ENCODE measurements at places on chromosomes 7 and 10.
A peak's percentile ranks its signal among the peaks of the same experiment; 100 is the strongest.

GRCh38 chr10:84415539-84416244 lies 87.3 kb downstream of the CCSER2 start:
- no peak for DNase-seq

- no peak for DNase-seq
These were observed 38.4 kb upstream of the PDE1C start for GRCh38 chr7:32108651-32109050.

GRCh38 chr10:113552701-113553100 lies at the start of gene HABP2:
Gene HABP2, plus strand, starts transcription at chr10:113553053. Its CDS starts 69 bp downstream, at chr10:113553122.
- DNase-seq: no peak

GRCh38 chr10:8402576-8402975 lies 348.1 kb downstream of the GATA3 start:
- DNase-seq: no peak

GRCh38 chr10:96337106-96337505 lies 21.7 kb downstream of the OPALIN start:
- DNase-seq: no peak

- DNase-seq: no peak
These were observed 1.3 kb downstream of the SP8 start for GRCh38 chr7:20785157-20786048.

DNA sequence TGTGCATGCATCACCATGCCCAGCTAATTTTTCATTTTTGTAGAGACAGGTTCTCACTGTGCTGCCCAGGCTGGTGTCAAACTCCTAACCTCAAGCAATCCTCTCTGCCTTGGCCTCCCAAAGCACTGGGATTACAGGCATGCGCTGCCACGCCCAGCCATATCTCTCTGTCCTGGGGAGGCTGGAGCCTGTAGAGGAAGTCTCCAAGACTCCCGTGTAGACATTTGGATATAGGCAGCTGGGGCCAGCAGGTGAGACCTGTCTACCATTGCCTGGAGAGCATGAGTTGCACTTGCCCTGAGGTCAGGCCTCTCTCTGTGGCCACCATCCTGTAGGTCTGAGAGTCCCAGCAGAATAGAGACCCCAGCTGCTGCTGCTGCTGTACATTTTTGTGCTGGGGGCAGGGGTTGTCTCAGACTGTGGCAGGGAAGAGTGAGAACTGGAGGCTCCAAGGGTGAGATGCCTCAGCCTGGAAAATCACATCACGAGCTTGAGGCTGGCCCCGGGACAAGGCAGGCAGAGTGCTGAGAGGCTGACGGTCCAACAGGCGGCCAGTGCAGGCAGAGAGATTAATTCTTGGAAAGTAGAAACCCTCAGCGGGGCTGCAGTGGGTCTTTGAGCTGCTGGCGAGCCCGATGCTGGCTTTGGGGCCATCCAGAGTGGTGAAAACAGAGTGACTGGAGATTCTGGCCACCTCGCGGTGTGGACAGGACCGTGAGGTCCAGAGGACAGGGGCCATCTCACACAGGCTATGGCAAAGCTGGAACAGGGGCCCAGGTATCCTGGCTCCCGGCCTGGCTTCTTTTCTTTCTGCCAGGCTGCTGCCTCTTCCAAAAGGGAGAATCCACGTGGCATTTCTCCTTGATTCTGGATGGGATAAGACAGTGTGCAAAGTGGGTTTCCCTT lies 60.9 kb downstream of the TMEM270 start:
- DNase-seq: no peak

- DNase-seq: no peak
These were observed 285.8 kb upstream of the SP4 start for GRCh38 chr7:21142081-21142480.

- DNase-seq: peak; percentile 6
These were observed 563 bp upstream of the JMJD1C start for GRCh38 chr10:63466144-63466935.

DNA sequence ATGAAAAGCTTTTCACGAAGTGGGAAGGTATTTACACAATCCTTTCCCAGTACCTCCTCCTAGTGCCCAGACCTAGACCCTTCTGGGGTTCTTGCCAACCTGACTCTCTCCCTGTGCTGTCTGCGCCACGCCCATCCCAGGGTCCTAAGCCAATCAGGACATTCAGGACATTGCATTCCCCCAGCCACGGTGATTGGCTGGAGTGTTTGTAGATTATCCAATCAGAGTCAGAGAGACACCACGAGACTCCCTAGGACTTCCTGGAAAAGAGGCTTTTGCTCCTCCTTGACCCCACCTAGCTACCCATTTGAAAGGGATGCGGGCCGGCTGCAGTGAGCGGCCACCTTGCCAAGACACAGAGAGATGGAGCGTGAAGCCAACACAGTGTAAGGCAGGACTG lies 3.5 kb upstream of the GDF2 start:
- no peak for DNase-seq

DNA sequence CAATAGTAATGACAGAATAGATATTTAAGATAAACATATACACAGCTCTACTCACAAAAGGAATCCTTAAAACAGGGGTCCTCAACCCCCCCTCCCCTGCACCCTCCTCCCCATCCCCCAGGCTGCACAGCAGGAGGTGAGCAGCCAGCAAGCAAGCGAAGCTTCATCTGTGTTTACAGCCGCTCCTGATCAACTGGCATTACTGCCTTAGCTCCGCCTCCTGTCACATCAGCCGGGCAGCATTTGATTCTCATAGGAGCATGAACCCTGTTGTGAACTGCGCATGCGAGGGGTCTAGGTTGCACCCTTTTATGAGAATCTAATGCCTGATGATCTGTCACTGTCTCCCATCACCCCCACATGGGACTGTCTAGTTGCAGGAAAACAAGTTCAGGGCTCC lies 65.5 kb downstream of the SMURF1 start:
- DNase-seq: no peak

DNA sequence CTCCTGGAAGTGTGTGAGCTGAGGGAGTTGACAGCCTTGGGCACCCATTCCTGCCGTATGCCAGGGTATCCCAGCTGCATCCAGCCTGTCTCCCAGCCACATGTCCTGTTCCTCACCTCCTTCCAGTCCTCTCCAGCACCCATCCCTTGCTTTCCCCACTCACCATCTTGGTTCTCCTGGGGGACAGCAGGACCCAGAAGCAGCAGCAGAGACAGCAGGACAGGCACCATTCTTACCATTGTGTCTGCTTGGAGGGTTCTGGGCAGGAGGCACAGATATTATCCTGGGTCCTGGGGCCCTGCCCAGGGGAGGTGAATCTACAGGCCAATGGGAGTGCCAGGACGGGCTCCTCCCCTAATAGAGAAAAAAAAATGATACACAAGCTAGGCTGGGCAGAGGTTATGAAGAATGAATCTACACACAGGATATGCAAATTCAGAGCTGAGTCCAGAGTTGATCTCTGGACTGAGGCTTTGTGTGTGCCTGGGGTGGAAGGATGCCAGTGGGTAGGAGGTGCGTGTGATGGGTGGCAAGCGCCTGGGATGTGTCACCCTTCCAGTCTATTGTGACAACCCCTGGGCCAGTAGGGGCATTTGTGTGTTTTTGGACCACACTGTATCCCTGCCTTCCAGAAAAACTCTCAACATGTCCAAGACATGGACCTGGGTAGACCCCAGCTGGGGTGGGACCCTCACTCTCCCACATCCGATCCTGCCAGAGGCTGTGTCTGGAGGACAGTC lies at the start of gene AZGP1:
Gene AZGP1, minus strand, starts transcription at position 250 of the 740 bp plus-strand sequence. Its CDS starts 11 bp downstream, at position 239.
- no peak for DNase-seq

All from NCI-H187 (cell line).